Brain (organoid and tissue), 16 donors: ENCODE measurements at places on chromosomes 11 and 22.

DNA sequence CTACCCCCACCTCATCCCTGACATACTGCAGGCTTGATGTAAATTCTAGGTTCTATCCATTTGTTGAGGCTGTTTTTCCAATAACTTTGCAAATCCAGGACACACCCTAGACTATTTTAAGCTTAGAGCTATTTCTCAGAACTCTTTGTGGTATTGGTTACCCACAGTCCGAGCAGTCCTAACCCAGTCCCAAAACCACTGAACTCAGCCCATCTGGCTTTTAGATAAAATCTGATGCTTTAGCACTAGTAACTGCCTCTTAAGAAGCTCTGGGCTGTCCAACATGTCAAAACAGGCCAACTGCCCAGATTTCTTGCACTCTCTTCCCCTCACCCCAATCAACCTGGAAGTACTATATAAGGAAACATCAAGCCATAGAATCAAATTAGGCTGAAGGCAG lies 344.4 kb upstream of the CADM1 start:
- DNase-seq: no peak

GRCh38 chr11:62153087-62153395 lies 29.2 kb downstream of the INCENP start:
- DNase-seq: no peak

DNA sequence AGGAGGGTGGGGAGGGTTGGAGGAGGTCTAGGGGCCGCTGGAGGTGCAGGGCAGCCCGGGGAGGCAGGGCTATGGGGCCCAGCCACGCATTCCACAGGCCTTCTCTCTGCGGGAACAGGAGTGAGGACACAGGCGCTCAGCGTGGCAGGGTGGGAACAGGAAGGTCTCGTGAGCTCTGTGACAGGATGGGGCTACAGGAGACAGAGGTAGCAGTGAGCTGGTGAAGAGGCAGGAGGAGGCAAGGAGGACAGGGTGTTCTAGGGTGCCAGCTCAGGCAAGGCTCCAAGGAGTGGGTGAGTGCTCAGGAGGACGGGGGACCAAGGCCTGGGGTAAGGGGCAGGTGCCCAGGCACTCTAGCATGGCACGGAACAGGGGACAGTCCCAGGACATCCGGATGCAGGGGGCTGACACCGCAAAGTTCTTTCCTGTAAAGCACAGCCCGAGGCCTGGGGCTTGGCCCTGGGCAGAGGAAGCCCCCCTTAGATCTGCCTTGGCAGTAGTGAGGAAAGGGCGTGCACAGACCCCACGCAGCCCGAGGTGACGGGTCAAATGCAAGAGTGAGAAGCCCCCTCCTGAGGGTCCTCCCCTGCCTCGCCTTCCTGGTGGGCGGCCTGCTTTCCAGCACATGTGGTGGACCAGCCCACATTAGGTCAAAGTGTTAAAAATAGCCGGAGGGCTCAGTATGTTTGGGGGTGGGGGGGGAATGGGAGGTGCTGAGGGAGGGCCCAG lies 4.7 kb upstream of the NEAT1 start:
- no peak for DNase-seq

DNA sequence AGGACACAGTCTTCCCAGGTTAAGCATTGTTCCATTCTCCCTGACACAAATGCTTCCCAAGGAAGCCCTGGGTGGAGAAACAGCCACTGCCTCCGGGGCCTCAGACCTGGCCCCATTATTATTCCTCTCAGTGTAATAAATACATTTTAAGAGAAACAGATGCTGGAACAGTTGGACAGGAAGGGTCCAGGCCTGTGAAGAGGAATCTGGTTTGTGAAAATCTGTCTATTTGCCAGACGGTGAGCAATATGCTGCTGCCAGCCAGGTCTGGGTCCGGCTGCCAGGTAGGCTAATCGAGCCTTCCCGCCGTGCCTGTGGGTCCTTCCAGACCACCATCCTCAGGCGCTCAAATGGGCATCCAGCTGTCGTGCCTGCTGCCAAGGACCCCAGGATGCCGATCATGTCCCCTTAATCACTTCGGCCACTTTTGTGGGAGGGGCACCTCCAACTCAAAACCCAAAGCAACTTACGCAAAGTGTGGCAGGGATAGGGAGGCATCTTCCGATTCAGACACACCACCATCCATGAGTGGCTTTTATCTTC lies 528.4 kb downstream of the MIAT start:
- DNase-seq: peak; percentile 31

GRCh38 chr22:43098356-43098755 lies 9.2 kb upstream of the TTLL1 start:
- DNase-seq: no peak

GRCh38 chr22:39710380-39711150 lies 140.0 kb downstream of the CACNA1I start:
- DNase-seq: no peak

GRCh38 chr11:61718621-61719302 lies 33.7 kb upstream of the MYRF start:
- DNase-seq: peak; percentile 85

DNA sequence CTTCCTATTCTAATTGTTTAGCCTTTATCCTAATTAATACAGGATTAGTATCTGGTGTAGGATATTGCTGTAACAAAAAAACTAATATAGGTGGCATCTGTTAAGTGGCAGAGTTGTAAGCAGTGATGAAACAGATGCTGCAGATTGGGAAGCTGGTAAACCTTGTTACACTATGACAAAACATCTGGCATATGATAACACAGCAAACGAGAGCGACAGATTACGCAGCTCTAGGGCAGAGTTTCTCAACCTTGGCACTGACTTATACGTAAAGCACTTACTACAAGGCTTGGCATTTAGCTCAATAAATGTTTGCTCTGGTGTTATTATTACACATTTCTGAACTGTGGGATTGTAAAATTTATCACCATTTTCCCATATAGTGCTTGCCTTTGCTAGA lies 137.0 kb downstream of the ATG16L2 start:
- no peak for DNase-seq
